ENCODE measurements at places on chromosomes 7 and 10.

DNA sequence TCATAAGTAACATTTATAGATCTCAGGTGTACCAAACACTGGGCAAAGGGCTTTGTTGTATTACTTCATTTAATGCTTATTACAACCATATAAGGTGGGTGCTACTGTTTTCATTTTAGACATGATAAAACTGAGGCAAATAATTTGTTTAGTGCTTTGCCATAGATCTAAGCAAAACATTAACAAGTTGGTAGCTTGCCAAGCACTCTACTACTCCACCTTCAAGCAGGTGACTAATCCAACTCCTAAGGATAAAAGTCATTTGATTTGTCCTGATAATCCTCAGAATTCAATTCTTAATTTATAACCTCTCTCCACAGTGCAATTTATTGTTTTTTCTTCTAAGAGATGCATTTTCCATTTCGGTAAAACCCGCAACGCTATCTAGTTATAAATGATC is 646.4 kb downstream of the GRM8 start:
- no peak for DNase-seq

DNA sequence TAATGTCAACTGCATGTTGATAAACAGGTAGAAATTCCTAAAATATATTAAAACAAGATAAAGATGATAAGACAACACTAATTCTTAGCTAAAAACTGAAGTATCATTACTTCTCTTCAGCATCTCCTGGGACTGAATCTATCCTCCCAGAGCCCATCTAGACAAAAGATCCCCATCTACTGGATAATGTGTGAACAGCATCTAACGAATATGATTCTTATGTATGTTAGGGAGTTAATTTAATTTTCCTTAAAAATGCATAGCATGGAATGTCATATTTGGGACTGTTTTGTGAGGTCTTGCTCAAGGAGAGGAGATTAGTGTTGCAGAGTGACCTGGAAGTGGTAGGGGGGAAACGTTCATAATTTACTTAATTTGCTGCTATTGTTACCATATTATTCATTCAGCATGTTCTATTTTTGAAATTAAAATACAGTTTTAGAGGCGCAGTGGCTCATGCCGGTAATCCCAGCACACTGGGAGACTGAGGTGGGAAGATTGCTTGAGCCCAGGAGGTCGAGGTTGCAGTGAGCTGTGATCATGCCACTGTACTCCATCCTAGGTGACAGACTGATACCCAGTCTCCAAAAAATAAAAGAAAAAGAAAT is 305.1 kb upstream of the CSTF2T start:
- DNase-seq: no peak

GRCh38 chr7:95441042-95441823 is 6.4 kb upstream of the PON2 start:
- DNase-seq: no peak

DNA sequence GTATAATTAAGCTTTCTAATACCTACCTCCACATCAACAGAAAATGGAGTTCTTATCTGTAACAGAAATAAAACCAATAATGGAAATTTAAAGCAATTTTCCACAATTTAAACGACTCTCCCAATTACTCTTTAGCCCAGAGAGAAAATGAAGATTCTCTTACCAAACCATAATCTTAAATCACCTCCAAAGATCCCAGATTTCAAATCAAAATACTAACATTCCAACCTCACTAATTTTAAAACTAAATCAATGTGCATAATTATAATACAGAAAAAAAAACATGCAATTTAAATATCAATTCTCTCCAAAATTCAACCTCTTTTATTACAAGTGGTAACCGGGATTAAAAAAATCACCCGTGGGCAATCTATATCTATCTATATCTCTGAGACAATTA is 1.5 kb downstream of the HERC4 start:
- no peak for DNase-seq

DNA sequence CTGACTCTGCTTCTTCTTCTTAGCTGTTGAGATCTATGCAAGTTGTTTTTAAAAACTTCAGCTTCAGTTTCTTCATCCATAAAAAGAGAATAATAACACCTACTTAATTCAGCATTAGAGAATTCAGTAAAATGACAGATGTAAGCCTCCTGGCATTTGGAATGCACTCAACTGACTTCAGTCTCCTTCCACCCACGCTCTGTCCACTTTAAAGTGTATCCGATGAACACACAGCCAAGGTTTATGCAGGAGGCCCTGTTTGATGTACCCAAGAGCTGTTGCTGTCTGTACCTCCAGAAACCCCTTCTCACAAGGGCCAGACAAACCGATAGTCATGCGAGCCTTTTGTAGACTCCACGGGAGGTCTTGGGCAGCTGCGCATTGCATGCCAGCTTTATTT is 27.1 kb upstream of the SLC35B4 start:
- no peak for DNase-seq

DNA sequence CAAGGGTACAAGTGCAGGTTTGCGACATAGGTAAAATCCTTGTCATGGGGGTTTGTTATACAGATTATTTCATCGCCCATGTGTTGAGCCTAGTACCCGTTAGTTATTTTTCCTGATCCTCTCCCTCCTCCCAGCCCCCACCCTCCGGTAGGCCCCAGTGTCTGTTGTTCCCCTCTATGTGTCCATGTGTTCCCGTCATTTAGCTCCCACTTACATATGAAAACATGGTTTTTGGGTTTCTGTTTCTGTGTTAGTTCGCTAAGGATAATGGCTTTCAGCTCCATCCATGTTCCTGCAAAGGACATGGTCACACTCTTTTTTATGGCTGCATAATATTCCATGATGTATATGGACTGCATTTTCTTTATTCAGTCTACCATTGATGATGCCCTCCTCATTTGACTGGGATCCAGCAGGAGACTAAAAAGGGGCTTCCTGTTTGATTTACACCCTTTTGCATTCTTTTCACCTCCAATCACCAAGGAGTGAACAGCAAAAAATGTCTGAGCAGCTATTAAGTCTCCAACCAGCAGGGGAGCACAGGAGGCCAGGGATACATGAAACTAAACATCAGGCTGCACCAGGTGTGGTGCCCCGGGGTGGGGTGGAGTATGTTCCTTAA is 188.2 kb downstream of the SKIDA1 start:
- DNase-seq: no peak

GRCh38 chr7:128879939-128880746 is 17.5 kb downstream of the ATP6V1F start:
- DNase-seq: no peak

DNA sequence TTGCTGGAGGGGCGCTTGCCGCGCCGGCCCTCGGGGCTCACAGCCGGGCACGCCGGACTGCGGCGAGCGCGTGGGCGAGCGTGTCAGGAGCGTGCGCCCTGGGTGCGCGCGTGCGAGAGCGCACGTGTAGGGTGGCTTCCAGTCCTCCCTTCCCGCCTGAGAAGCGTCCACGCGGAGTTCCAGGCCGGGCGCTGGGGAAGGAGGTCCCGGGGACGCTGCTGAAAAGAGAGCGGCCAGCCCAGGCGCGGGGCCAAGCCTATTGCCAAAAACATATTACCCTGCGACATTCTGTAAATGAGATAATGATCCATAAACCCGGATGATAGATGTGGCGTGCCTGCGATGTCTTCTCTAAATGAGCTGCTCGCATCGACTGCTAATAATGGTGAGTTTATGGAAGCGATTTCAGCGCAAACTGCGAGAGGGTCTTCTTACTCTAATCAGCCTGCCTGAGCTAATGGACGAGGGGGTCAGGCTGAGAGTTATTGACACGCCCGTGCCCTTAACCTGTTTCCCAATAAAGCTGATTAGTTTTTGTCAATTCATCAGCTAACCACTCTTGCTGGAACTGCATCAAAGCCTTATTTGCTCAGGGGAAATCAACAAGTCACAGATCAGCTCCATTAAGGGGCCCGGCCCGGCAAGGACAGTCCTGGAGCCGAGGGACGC is 8.0 kb upstream of the MNX1 start:
- DNase-seq: no peak

- no peak for DNase-seq
Observed at GRCh38 chr7:151684408-151685175, 164.9 kb upstream of the RHEB start.

- DNase-seq: no peak
Observed at GRCh38 chr7:105206985-105207384, 181.7 kb downstream of the SRPK2 start.

- DNase-seq: no peak
Observed at GRCh38 chr10:28677888-28678686, 766 bp downstream of the BAMBI start.

DNA sequence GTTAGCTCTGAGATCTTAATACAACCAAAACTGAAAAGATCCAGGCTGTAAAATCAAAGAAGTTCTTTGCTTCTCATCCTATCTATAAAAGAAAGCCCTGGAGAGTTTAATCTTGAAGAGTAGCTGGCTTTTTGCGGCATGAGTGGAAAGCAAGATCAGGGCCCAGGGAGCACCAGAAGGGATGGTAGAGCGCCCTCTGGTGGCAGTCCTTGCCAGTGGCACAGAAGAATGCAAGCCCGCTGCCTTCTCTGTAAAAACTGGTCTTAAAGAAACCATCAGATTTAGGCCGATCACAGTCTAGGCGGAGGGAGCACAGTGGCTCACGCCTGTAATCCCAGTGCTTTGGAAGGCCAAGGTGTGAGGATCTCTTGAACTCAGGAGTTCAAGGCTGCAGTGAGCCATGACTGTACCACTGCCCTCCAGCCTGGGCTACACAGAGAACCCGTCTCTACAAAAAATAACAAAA is 35.6 kb downstream of the CPN1 start:
- peak; percentile 59 for DNase-seq

Measured in CD4-positive, alpha-beta T cell treated with Interleukin-4 for 4 hours (primary cell).